ENCODE measurements at places on chromosomes 2 and 18.
A peak's percentile ranks its signal among the peaks of the same experiment; 100 is the strongest.

DNA sequence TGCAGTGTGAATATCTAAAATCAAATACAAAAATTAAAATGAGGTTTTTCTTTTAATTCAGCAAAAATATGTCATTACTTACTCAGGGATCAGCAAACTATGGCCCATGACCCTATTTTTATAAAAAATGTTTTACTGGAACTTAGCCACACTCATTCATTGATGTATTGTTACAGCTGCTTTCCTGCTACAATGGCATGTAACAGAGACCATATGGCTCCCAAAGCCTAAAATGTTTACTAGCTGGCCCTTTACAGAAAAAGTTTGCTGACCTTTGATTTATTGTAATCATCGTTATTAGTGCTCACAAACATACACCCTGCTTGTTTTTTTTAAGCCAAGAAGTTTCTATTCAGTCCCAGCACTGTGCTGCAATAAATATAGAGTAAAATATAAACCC is 120.3 kb downstream of the PLA2R1 start:
- DNase-seq = peak; percentile 19

DNA sequence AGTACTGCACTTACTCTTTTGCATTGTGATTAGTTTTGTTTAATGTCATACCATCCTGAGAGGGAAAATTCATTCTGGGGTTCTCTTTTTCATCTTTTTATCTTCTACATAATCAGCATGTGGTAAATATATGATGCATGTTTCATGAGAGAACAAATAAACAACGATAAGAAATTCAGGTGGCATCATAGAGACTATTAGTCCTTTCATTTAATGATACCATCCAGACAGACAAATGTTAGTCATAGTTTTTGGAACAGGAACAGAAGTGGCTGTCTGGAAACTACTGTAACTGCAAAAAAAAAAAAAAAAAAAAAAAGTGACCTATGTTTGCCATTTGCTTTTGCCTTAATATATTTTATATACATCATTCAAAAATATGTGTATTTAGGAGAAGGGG is 761.0 kb downstream of the EPHA4 start:
- DNase-seq = no peak

DNA sequence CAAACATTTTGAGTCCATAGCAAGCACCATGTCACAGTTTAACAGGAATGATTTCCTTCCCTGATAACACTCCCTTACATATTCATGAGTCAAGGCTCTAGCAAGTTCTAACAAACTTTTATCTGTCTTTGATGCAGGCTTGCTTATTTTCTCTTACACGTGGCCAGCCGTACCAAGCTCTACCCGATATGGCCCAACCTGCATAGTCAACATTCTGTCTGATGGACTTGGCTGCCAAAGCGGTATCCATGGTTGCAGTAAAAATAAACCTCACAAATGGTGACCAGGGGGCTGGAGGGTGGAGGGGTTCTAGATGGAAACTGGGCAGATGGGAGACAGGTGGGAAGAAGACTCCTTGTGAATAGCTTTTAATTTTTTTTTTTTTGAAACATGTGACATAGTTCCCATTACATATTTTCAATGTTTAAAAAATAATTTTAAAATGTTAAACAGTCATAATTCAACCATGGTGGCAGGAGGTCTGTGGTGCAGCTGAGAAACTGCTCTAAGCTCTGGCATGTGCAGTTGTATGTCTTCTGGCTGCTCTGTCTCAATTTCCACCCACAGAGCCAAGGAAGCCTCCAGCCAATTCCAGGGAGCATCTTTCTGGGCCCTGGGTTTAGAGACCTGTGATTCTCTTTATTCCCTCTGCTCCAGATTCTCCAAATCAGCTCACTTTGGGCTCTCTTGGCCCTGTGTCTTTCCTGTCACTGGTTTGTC is 20.7 kb upstream of the CXCR1 start:
- DNase-seq = no peak

DNA sequence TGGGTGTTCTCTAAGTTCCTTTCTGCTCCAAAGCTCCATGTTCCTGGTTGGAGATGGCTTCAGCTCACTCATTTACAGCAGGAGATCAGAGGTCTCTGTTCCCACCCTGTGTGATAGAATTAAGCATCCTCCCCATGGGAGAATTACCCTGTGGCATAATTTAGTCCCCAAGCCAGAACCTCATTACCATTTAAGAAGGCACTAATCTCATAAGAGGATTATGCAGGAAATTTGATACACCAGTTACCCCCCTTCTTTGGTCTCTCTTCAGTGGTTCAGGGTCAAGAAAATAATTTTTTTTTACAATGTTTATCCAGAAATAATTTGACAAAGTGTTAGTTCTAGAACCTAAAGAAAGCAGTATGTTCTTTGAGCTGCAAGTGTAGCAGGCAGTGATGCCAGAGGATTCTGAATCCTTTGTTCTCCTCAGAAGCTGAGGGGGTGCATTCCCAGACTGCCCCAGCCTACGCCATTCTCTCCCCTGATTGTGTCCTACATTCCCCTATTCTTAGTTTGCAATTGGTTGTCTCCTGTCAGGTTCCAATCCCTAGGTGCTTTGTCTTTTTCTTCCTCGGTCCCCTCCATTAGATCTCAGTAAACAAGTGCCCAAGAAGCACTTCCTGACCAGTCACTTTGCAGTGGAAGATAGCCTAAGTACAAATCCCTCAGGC is 163.6 kb downstream of the PRKCE start:
- no peak for DNase-seq

DNA sequence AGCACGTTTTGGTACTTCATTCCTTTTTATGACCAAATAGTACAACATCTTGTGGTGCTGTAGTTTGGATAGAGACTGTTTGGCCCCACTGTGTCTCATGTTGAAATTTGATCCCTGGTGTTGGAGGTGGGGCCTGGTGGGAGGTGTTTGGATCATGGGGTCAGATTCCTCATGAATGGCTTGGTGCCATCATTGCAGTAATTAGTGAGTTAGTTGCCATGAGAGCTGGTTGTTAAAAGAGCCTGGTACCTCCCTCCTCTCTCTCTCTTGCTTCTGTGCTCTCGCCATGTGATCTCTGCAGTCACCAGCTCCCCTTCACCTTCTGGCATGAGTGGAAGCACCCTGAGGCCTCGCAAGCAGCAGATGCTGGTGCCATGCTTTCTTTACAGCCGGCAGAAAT is 50.9 kb downstream of the NCAPH start:
- DNase-seq = no peak

GRCh38 chr2:96180521-96180920 is 28.1 kb downstream of the STARD7 start:
- DNase-seq = no peak

GRCh38 chr2:9057939-9058761 is 54.7 kb upstream of the MBOAT2 start:
- peak; percentile 16 for DNase-seq

DNA sequence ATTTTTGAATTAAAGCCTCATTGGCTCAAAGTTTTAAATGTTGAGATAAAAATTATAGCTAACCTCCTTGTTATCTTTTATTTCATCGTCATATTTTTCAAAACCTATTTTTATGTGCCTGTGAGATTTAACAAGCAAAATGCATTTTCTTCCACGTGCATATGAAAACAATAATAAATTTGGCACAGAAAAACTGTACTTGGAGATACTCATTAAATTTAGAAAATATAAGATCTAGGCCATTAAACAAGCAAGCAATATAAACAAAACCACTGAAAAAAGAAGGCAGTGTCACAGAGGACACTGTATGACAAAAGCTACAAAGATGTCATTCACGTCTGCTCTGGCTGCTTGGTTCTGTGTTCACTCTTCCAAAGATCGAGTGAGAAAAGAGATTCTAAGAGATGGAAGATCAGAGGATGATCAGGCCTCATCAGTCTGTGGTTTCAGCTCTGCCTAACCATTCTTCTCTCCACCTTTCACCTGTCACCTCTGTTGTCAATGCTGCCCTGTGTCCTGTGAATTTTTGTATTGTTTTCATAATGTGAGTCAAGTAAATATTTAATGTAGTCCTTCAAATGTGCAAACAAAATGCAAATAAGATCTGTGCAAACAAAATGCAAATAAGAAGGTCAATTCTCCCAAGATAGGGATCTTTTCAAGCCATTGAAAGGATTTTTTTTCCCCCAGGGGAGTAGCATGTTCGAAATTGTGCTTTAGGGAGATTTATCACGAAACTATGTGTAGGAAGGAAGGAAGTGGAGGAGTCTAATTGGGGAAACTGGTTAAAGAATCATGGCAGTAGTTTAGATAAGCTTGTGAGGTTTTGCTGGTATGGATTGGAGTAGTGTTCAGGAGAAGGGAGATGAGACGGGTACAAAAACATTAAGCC is 138.7 kb upstream of the RBMS1 start:
- DNase-seq = no peak

DNA sequence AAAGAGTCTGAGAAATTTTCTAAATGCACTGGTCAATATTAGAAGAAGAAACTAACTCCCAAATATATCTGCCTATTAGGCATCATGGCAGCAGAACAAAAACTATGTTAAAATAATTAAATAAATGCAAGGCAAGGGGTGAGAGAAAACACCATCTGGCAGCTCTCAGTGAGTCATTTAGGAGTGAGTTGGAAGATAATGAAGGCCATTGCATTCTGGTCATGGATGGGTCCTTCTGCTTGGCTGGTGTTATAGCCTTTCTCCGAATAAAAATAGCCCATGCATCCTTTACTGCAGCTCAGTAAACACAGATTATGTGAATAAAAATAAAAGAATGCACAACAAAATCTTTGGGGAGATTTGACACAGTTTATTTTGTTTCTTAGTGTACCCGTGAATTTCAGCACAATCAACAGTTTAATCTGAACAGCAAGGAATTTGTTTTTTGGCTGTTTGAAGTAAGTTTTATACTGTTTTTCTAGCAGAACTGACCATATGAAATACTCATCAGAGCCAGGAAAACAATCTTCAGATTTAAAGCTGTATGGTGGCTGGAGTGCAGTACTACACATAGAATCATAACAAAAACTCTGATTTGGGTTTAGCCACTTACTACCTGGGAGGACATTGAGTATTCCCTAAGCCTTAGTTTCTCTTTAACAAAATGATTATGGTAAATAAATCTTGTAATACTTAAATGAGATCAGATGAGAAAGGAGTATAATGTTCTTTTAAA is 225.1 kb upstream of the ITGA4 start:
- peak; percentile 58 for DNase-seq

DNA sequence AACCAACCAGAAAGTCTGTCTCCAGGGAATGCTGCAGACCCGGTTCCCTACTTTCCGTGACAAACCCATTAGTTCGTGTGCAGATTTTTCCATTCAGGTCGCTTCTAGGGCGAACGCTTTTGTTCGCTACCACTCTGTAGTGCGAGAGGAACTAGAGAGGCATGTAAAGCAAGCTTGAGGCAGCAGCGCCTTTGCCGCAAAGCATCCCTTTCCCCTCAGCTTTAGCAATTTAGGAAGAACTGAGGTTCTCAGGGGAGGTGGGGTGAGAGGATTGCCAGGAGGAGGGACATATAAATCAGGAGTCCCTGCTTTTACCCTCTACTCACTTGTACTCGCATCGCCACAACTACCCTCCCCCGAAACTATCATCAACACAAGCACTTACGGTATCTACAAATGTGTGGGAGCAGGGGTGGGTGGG is 748 bp upstream of the ZNF804A start:
- DNase-seq = peak; percentile 34

DNA sequence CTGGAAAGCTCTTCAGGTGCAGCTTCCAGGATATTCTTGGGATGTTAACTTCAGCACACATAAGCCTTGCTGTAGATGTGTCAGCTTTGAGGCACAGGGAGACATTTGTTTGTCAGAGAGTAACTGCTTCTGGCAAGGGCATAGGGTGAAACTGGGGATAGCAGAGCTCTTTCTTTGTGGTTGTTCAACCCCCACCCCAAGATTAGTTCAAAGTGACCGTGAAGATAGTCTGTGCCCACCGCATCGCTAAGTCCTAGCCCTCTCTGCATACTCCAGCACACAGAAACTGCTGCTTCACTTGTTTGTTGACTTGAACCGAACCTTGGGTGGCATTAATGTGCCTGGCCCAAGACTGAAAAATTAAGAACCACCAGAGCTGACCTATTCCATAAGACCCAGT is 1.4 kb downstream of the SLC14A1 start:
- DNase-seq = no peak

- no peak for DNase-seq
Measured at GRCh38 chr2:127096718-127097470, 10.1 kb downstream of the BIN1 start.

DNA sequence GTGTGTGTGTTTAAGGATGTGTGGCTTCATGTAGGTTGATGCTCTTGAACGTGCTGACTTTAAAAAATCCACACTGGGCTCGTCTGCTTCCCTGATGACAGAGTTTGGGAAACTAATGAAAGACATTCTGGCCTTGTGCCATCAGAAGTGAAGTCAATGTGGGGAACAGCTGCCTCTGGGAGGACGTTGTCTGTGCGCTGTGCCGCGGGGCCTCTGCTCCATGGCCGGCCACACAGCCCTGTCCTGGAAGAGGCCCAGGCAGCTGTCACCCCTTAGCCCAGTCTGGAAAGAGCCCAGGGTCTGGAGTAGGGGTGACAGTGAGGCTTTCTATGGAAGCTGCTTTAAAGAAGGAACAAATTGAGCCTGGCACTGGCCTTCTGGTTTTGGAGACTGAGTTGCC is 155.8 kb downstream of the SH3RF3 start:
- peak; percentile 82 for DNase-seq

GRCh38 chr18:69980982-69981804 is 33.5 kb upstream of the CD226 start:
- DNase-seq = no peak

- DNase-seq = peak; percentile 62
Measured at GRCh38 chr2:134549104-134549503, 169.7 kb downstream of the TMEM163 start.

GRCh38 chr2:226728996-226729395 is 70.6 kb downstream of the IRS1 start:
- DNase-seq = no peak

- DNase-seq = no peak
Measured at GRCh38 chr18:69958422-69958821, 10.7 kb upstream of the CD226 start.

DNA sequence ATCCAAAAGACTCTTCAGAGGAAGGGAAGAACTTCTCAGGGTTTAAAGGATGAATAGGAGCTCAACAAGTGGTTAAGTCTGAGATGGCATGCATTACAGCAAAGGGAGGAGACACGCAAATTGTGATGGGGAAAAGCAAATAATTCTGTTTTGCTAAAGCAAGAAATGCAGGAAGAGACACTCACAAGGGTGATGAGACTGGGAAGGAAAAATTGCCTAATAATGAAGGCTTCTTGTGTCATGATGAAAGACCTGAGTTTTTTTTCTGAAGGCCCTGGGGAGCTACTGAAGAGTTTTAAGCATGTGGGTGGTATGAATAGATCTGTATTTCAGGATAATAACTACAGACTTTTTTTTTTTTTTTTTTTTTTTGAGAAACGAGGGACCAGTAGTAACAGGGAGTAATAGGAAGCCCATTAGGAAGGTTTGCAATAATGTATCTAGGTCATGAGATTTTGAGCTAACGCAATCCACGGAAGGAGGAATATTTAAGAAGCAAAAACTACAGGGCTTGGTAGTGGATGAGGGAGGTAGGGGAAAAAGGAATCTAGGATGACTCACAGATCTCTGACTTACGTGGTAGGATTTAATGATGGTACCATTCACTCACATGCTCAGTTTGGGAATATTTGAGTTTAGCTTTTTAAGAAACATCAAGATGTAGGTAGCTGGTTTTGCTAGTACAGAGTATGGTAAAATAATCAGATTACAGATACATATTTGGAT is 16.0 kb upstream of the SERPINB3 start:
- DNase-seq = peak; percentile 55

- DNase-seq = no peak
Measured at GRCh38 chr2:88139203-88139702, 11.4 kb upstream of the FABP1 start.
